ENCODE measurements at places on chromosomes 4 and X.
A peak's percentile ranks its signal among the peaks of the same experiment; 100 is the strongest.

- no peak for DNase-seq
Observed at GRCh38 chr4:83387012-83387411, 52.4 kb upstream of the HPSE start.

DNA sequence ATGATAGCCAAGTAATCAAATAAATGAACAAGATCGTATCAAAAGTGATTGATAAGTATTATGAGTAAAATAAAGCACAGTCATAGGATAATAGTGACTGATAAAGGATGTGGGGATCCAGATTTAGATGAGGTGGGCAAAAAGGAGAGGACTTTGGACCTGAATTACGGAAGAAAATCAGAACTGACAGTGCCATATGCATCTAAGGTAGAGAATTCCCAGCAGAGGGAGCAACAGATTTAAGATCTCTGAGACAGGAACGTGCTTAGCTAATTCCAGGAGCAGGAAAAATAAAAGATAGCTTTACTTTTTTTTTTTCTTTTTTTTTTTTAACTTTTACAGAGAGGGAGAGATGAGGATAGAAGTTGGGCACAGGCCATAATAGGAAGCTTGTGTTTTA is 189.9 kb downstream of the NWD2 start:
- no peak for DNase-seq

- DNase-seq = no peak
Observed at GRCh38 chr4:115213716-115214115, 100.3 kb upstream of the NDST4 start.

DNA sequence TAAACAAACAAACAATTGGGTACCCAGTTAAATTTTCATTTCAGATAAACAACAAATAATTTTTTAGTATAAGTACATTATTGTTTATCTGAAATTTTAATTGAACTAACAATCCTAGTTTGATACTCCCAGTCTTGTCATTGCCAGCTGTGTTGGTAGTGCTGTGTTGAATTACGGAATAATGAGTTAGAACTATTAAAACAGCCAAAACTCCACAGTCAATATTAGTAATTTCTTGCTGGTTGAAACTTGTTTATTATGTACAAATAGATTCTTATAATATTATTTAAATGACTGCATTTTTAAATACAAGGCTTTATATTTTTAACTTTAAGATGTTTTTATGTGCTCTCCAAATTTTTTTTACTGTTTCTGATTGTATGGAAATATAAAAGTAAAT is 2.9 kb downstream of the CXCL8 start:
- no peak for DNase-seq

DNA sequence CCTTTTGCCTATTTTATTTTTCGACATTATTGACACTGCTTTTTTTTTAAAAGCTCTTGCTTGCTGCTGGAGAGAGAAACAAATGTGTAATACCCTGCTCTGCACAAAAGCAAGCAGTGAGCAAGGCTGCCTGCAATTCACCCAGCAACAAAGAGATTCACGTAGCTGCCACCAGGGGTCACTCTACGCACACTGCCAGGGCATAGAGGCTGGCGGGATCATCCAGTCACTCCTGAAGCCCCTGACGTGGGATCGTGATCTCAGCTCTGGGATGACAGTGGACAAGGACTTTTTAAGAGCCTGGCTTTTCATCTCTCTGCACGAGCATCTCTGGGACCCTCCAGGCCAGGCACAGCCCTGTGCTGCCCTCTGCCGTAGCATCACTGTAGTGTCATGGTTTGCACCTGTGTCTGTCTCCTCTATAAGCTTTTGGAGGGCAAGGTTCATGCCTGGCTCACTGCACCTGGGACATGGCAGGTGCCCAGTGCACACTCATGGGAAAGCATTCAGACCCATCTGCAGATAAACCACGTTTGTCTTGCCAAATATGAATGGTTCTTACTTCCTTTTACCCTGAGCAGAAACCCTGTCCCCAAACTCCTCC is 19.8 kb downstream of the C4orf50 start:
- DNase-seq = peak; percentile 65

DNA sequence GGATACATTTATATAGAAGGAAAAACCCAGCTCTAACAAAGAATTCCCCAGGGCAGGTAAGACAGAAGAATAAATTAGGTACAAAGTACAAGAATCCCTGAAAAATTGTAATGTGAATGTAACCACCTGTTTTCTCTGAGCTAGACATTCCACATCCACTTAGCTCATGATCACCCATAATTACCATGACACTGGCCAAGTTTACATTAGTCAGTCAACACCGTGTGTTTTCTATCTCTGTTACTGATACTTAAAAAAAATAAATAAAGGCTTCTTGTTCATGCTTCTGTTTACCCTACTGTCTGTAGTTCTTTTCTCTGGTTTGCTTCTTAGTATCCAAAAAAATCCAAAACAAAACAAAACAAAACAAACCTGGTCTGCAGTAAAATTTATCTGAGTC is 66.0 kb downstream of the CBLL2 start:
- DNase-seq = no peak

DNA sequence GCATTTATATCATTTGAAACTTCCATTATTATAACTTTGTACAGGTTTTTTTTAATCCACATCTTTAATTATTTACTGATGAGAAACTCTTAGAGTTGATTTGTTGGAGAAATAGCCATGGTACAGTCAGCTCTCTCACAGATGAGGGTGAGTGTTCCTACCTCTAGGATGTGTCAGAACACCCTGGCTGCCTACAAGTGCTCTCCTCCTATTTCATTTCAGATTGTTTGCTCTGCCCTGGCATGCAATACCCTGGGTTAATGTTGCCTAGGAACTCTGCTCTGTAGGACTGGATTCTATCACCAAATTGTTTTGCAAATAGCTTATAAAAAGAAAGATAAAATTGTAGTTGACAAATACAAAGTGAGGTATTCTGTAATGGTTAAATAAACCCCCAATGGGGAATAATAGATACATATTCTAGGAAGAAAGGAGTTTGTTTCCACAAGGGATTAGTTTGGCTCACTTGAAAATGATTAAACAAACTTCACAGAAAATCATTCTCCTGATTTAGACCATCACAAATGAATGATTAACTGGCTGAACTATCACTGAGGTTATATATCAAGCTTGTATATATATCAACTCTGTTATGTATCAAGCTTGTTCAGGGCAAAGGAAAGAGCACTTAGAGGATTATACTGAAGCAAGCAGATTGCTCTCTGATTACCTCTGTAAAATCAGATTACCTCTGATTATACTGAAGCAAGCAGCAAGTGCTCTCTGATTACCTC is 150.0 kb downstream of the PDE5A start:
- no peak for DNase-seq

- no peak for DNase-seq
Observed at GRCh38 chrX:96455078-96455477, 229.6 kb upstream of the DIAPH2 start.

- DNase-seq = peak; percentile 58
Observed at GRCh38 chr4:84965553-84966381, 723 bp downstream of the WDFY3 start.

GRCh38 chr4:168803732-168804131 is 206.3 kb downstream of the CBR4 start:
- DNase-seq = no peak

- no peak for DNase-seq
Observed at GRCh38 chrX:40866893-40867292, 131.6 kb upstream of the MED14 start.

- DNase-seq = no peak
Observed at GRCh38 chr4:182531555-182532162, 288.5 kb downstream of the TENM3 start.

DNA sequence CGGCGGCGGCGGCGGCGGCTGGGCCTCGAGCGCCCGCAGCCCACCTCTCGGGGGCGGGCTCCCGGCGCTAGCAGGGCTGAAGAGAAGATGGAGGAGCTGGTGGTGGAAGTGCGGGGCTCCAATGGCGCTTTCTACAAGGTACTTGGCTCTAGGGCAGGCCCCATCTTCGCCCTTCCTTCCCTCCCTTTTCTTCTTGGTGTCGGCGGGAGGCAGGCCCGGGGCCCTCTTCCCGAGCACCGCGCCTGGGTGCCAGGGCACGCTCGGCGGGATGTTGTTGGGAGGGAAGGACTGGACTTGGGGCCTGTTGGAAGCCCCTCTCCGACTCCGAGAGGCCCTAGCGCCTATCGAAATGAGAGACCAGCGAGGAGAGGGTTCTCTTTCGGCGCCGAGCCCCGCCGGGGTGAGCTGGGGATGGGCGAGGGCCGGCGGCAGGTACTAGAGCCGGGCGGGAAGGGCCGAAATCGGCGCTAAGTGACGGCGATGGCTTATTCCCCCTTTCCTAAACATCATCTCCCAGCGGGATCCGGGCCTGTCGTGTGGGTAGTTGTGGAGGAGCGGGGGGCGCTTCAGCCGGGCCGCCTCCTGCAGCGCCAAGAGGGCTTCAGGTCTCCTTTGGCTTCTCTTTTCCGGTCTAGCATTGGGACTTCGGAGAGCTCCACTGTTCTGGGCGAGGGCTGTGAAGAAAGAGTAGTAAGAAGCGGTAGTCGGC is 528 bp downstream of the FMR1 start:
- peak; percentile 30 for DNase-seq

- DNase-seq = no peak
Observed at GRCh38 chr4:111572470-111572869, 572.8 kb upstream of the FAM241A start.

DNA sequence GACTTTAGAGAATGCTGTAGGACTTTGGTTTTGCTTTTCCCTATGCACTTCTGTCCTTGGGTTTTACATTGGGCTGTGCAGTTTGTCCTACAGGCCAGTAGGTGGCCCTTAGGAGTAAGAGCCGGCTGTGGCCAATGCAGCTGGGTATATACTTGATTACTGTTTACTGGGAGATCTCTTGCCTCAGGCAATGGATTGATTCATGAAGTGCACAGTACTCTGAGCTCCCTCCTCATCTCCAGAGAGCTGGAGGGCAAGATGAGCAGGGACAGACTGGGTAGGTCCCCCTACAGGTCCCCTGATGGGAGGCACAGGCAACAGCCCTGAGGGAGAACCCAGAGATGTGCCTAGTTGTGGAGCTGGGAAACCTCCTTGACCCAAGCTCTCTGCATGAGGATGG is 103.8 kb upstream of the QRFPR start:
- DNase-seq = no peak

GRCh38 chr4:145920205-145920604 is 18.4 kb downstream of the ZNF827 start:
- DNase-seq = no peak

DNA sequence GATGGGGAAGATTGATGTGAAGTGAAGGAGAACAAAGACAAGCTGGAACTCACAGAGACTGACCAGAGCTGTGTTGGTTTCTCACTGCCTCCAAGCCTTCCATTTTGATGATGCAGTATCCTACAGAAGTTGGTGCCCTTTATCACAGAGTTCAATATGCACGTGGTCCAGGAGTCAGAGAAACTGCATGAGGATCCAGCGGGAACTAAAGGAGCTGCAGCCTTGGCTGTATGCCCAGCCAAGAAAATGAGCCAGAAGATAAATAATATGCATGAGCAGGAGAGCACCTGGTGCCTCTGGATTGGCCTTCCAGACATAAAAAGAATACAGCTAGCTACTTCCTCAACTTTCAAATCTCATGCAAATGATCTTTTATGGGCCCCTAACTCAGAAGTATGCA is 44.3 kb upstream of the DCLK2 start:
- no peak for DNase-seq

DNA sequence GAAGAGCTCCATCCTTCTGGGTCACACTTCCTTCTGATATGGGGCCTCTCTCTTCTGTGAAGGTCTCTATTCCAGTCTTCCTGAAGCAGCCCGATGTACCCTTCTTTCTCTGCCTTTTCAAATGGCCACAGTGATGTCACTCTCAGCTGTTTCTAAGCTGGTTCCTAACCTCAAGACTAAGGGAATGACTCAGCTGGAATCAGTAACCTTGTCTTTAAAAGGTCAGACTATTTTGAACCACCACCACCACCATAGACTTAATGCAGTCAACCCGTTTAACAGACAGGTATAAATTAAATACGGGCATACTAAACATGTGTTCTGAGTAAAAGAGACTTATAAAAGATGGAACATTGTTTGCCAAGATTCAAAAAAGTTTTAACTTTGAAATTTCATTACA is 121.0 kb downstream of the PPA2 start:
- DNase-seq = no peak

- no peak for DNase-seq
Observed at GRCh38 chr4:6125103-6125651, 75.2 kb downstream of the JAKMIP1 start.

DNA sequence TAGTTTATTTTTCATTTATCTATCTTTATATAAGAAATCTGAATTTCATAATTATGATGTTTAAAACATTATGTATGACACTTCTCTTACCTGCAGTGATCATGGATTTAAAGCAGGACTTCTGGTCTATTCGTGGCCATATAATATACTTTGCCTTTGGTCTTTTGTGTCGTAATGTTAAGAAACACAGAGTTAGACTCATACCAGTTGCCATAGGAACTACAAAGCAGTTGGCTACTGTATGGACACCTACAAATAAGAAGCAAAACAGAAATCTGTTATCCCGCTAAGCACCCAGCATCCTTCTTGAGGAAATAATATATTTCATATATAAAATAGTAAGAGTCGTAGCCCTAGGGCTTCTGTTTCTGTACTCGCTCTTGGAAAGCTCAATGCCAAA is 4.3 kb downstream of the SEPSECS start:
- DNase-seq = no peak

DNA sequence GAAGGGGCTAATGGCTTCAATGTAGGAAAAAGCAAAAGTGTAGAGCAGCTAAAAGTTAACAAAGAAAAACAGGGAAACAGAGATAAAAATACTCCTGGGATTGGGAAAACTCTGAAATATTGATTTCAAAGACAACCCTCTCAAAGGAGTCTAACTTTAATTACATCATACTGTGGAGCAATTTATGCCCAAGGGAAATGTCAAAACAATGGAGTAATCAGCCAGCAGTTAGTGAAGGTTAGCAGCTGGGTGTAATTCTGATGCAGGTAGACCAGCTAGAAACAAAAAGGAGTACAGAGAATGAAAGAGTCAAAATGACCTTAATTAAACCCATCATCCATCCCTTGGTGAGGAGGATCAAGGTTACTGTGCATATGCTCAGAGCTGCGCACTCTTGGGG is 169.0 kb downstream of the ADAM29 start:
- no peak for DNase-seq

DNA sequence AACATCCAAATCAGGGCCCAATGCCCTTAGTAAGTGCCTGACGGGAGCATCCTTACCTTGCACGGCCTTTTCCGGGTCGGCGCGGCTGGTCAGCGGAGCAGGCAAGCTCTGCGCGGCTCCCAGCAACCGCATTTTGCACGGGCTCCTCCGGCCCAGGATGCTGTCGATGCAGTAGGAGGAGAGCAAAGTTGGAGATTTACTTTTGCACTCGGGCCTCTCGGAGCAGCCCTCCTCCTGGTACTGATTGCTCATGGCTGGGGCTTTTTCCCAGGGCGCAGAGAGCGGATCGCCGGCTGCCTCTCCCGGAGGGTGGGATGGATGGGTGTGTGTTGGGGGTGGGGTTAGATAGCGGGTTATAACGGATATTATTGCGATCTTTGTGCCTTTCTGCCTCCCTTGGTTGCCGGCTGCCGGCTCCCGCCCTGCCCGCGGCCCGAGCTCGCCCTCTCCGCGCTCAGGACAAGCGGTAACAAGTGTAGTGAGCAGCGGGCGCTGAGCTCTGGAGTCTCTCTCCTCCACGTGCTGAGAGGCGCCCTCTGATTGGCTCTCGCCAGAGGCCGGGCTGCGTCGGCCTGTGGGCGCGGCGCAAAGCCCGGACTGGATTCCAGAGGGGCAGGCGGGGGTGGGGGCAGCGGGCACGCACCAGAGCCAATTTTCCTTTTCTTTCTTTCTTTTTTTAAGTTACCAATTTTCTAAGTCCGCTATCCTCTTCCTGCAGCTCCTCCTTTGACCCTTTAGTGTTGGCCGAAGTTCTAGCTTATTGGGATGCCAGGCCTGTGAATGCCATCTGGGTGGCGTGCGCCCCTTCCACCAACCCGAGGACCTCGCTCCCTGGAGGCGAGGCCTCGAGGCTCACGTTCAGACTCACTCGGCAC is at the start of gene ARX:
Gene ARX, minus strand, starts transcription at position 480 of the 875 bp plus-strand sequence. Its CDS starts 228 bp downstream, at position 252.
- DNase-seq = peak; percentile 69
